ENCODE measurements at places on chromosomes 13 and 19.
A peak's percentile ranks its signal among the peaks of the same experiment; 100 is the strongest.

- no peak for DNase-seq
Observed at GRCh38 chr19:19535311-19536191, 2.5 kb upstream of the CILP2 start.

DNA sequence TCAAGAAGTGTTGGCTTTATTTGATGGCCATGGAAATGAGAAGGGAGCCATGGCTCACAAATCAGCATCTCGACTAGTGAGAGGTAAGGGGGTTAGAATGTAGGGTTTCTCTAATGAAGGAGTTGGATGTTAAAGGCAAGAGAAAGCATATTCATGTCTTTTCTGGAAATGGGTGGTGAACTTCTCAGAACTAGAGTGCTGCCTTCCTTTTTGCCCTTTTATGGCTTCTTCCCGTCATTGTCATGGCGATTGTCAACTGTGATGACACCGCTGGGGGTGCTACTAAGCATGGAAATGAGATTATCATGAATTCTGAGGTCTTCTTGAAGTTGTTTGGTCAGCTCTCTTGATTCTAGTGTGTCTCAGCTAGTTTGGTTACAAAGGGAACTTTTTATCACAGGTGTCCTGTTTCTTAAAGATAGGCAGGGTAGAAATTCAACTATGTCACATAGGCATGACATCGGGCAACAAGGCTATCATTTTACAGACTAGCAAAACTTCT is 180.4 kb downstream of the LIG4 start:
- DNase-seq = no peak

GRCh38 chr13:111611651-111612050 is 291.2 kb downstream of the TEX29 start:
- DNase-seq = no peak

- DNase-seq = peak; percentile 66
Observed at GRCh38 chr19:862581-863314, 3.3 kb downstream of the CFD start.

GRCh38 chr13:86976521-86977324 is 694.4 kb upstream of the SLITRK5 start:
- DNase-seq = no peak

DNA sequence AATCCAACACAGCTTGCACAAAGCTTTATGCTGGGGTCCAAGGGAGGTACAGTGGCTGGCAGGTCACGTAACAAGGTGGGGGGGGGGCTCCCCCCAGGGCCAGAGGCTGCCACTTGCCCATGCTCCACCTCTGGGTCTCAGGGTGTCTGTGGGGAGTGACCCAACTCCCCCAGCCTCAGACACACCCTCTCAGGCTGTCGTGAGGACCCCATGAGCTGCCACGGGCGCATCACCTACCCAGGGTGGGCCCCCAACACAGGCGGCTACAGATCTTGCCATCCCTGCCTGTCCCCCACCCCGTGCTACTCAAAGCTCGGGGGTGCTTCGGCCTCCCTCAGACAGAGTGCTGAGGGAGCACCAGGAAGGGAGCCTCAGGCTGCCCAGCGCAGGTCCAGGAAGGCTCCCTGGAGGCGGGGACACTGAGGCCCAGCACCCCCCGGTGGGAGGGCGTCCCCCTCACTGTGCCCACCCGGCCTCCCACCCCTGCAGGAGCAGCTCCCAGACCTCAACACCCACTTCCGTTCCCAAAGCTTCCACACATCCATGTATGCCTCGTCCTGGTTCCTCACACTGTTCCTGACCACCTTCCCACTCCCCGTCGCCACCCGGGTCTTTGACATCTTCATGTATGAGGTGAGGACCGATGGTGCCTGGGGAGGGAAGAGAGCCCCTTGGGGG is 21.1 kb downstream of the EVI5L start:
- DNase-seq = no peak

DNA sequence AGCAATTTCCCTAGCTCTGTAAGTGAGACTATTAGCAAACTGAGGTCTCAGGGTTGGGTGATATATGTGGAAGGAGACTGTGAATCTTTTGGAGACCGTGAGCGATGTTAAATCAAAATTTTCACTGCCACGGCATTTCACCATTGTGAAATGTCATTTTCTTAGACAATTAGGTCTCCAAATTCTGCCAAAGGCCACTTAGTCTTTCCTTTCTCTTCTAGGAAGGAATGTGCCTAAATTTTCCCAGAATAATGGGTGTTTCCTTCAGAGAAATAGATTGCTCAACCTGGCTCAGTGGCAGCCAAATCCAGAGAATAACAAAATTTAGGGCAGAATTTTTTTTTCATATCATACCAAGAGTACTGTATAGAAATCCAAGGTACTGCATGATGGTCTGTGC is 64.5 kb upstream of the SCEL start:
- DNase-seq = no peak

DNA sequence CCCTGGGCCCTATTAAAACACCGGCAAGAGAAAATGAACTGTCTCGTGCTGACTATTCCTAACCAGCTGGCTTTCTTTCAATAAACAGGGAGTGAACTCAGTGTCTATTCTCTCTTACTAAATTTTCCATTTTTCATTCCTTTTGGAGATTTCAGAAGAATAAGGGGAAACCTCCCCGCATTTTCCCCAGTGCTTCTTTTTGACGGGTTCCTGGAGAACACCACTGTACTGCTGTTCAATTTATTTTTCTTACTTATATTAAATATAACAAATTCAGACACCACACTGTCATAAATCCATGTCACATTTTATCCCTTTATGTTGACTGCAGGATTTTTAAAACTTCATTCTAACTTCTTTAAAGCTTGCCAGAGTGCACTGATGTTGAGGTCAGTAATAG is 75.8 kb downstream of the DCLK1 start:
- no peak for DNase-seq

GRCh38 chr19:35752746-35753350 is 4.0 kb downstream of the HSPB6 start:
- no peak for DNase-seq

DNA sequence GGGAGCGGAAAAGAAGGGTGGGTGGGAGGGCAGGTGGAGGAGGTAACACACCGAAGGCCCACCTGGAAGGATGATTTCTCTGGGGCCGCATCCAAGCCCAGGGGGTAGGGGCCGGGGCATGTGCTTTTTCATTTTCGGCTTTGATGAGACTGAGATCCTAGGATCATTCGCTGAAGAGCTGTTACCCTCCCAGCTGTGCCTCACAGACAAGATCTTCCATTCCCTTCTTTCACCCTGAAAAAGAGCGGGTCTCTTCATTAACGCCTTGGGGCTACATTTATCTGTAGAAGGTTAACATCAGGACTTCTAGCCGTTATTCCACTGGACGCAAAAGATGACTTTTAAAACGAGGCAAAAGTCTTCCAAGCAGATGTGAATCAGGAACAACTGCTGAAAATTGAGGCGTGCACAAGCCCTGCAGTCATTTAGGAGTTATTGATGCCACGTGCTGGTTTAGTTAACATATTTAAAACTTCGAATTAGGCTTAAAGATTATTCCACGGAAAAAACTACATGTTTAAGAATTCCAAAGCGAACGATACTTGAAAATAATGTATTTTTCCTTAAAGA is 1.1 kb downstream of the LMO7 start:
- no peak for DNase-seq

GRCh38 chr19:795073-795611 is 2.1 kb upstream of the PTBP1 start:
- no peak for DNase-seq

DNA sequence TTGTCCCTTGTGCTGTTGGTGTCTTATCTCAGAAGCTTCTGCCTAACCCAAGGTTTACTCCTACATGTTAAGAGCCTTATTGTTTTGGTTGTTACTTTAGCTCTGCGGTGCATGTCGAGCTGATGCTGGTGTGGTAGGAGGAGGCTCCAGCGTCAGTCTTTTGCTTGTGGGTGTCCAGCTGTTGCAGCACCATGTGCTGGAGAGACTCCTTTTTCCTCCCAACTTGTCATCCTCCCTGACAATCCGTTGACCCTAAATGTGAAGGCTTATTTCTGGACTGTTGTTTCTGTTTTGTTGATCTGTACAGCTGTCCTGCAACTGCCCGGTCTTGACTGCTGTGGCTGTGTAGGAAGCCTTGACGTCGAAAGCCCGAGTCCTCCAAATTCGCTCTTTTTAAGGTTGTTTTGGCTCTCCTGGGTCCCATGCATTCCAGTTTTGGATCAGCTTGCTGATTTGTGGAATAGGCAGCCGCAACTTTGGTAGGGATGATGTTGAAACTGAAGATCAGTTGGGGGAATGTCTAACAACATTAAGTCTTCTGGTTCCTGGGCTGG is 15.3 kb downstream of the NAXD start:
- no peak for DNase-seq

- DNase-seq = peak; percentile 93
Observed at GRCh38 chr19:13151605-13152355, 1.6 kb downstream of the IER2 start.

GRCh38 chr13:79404985-79405384 is 1.1 kb downstream of the RBM26 start:
- no peak for DNase-seq

- DNase-seq = no peak
Observed at GRCh38 chr13:90585392-90585791, 762.1 kb upstream of the MIR17HG start.

- no peak for DNase-seq
Observed at GRCh38 chr13:98942997-98943396, 34.9 kb downstream of the DOCK9 start.

GRCh38 chr13:111883571-111884343 is 183.2 kb upstream of the SOX1 start:
- no peak for DNase-seq

- DNase-seq = no peak
Observed at GRCh38 chr19:1374250-1374577, 9.5 kb upstream of the NDUFS7 start.

DNA sequence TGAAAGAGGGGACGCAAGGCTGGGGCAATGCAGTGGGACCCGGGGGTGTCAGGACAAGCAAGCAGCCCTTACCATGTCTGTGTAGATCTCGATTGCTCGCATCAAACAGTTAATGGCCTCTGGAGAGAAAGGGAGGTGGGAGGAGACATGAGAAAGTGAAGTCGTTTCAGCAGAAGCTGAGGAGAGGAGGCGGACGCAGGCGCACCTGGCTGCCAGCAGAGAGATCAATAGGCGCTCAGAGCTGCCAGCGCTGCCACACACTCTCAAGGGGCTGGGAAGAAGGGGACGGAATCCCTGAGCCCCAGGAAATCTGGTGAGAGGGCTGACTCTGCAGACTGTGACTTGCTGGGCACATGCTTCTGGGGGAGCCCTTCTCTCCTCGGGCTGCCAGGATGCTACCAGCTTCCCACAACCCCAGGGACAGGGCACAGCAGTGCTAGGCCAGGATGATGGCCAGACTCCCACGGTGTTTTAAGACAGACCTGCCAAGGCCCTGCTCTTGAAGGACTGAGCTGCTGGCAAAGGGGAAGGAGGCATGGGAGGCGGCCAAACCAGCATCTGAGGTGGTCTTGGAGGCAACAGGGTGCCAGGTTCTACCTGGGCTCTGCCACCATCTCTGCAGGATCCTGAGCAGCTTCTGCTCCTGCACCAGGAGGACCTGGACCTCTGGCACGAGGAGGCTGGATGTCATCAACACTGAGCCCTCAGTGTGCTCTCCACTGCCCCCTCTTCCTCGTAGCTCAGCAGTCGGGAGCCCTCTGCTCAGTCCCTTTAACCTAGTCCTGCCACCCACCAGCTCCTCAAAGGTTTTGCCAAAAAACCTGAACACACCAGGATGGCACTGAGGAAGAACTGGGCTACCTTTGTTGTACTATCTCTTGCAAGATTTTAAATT is 11.7 kb upstream of the KPTN start:
- DNase-seq = no peak

DNA sequence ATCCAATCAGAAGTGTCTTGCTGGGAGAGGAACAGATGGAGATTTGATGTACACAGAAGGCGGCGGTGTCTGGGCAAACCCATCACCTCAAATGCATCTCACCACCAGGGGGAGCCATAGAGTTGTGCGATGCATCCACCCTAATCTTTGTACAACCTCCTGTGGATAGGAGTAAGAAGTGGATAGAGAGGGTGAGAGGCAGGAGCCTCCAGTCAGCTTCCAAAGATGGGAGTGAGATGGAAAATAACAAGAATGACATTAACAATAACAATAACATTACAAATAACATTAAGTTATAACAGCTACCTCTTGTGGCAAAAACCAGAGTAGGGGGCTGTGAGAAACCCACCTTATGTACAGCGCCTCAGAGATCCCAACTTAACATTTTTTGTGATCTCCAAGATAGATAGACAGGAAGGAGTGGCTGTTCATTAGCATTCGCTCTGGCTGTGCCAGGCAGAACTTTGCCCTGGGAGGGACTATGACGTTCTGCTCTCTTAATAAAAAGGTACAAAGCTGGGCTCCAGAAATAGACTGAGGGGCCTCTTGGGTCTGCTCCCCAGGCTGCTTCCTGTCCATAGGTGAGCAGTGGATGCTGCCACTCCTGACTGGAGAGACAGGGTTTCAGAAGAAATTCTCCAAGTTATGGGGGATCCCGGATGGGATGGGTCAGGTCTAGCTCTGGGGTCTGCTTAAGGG is 5.2 kb upstream of the CEACAM18 start:
- peak; percentile 52 for DNase-seq

- no peak for DNase-seq
Observed at GRCh38 chr19:2867025-2867991, at the start of gene ZNF556. Gene ZNF556, plus strand, starts transcription at chr19:2867335. Its CDS starts 87 bp downstream, at chr19:2867422.

DNA sequence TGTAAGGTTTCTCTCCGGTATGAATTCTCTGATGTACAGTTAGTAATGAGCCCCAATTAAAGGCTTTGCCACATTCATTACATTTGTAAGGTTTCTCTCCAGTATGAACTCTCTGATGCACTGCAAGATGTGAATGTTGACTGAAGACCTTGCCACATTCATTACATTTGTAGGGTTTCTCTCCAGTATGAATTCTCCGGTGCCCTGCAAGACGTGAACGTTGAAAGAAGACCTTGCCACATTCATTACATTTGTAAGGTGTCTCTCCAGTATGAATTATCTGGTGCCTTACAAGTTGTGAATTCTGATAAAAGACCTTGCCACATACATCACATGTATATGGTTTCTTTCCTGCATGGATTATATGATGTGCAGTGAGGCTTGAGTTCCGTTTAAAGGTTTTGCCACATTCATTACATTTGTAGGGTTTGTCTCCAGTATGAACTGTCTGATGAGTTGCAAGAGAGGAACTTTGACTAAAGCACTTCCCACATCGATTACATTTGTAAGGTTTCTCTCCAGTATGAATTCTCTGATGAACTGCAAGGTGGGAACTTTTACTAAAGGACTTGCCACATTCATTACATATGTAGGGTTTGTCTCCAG is 17.7 kb upstream of the ZNF432 start:
- no peak for DNase-seq

DNA sequence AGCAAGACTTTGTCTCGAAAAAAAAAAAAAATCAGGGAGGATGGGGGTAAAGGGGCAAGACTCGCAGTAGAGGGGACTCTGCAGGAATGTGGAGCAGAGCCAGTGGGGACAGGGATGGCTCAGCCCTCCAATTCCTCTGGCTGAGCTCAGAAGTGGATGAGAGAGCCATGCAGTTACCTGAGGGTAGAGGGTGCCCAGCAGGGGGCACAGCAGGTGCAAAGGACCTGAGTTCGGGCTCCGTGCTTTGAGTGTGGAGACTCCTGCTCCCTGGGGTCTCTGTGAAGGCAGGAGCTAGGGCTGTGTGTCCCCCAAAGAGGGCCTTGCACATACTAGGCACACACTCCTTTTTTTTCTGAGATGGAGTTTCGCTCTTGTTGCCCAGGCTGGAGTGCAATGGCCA is 7.7 kb downstream of the DOCK6 start:
- no peak for DNase-seq

All from stimulated activated CD4-positive, alpha-beta T cell treated with anti-CD3 and anti-CD28 coated beads, Interleukin-15, amount 100 ng/mL, for 1 hour (primary cell).